ENCODE measurements at places on chromosomes 12 and 14. TPM values are rescaled to one million over a fixed set of nuclear protein-coding genes. Genes with fewer than 3 reads are reported as not detected.

P2RX4 gene
- 21.9 TPM for total RNA-seq

CLEC4C gene
- not detected for total RNA-seq

OR4E2 gene
- total RNA-seq: not detected

DNA sequence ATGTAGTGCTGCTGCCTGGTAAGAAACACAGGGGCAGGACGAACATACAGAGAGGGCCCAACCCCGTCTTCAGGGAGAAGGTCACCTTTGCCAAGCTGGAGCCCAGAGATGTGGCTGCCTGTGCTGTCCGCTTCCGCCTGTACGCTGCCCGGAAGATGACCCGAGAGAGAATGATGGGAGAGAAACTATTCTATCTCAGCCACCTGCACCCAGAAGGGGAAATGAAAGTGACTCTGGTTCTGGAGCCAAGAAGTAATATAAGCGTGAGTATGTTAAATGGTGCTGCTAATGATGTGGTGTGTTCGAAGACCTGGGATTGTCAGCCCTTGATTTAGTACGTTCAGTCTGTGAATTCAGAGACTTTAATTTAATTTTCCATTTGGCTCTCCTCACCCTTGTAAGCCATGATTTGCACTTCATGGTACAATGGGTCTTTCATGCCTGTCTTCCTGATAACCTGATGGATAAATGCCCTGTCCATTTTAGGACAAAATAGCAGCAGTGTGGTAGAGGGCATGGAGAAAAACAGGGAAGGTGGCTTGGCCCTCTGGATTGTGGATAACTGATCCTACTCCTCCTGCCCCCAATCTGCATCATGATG lies 318.9 kb downstream of the SNAPC1 start:
- DNase-seq: no peak

DNA sequence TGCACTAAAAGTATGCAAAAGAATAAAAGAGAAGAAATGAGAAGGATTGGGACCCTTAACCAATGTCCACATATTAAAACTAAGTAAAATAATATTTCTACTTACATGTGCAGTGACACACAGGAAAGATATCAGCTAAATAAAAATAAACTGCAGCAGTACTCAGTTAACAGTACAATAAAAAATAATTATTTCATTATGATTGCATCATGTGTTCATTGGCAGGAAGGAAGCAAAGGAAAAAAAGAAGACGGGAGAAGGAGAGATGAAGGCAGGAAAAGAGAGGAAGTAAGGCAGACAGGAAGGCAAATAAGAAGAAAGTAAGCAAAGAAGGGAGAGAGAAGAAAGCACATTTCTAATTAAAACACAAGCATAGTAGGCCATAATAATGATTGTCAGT lies 33.0 kb downstream of the RASSF9 start:
- no peak for DNase-seq
